ENCODE measurements at places on chromosomes 1 and 21. TPM values are rescaled to one million over a fixed set of nuclear protein-coding genes. Genes with fewer than 3 reads are reported as not detected.

DNA sequence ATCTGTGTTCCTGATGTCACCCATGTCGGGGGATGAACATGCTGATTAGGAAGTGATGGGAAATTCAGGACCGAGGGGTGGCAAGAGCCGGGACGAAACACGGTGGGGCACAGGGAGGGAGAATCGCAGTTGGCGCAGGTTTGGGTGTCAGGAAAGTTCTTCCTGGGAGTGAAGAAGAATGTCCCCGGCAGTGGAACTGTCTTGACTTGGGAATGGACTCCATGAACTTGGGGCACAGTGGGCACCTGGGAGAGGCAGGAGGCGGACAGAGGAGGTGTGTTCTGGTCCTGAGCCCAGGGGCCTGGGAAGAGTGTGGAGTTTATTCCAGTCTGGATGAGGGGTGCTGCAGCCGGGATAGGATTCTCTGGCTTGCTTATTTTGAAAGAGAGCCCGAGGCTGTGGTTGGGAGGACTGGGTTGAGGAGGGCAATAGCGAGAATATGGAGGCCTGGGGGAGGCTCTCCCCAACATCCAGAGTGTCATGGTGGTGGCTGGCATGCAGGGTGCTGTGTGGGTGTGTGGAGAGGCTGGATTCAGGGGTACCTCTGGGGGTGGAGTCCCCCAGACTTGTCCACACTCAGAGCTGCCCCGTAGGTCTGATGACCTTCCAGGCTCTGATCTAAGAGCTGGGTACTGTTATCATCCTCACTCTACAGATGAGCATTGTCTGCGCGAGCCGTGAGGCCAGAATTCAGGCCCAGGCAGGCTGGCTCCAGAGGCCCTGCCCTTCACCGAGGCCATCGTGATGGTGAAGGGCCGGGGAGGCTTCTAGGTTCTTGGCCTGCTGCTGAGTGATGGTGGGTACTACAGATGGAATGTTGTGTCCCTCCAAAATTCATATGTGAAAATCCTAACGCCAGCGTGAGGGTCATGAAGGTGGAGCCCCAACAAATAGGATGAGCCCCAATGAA lies 274.5 kb upstream of the C1orf174 start:
- DNase-seq, result no peak

- no peak for DNase-seq
Observed at GRCh38 chr1:66890621-66891020, 34.0 kb downstream of the DNAI4 start.

- DNase-seq, result no peak
Observed at GRCh38 chr1:195328102-195328501, 1280.1 kb downstream of the KCNT2 start.

Gene SLC45A3
- 10.7 TPM for total RNA-seq

Gene ARHGEF19
- not detected for total RNA-seq

Gene FALEC
- total RNA-seq, result not detected

Gene ESPN
- not detected for total RNA-seq
